ENCODE measurements at places on chromosomes 11 and 22.

GRCh38 chr11:112186304-112186703 is 11.0 kb downstream of the BCO2 start:
- DNase-seq: no peak

DNA sequence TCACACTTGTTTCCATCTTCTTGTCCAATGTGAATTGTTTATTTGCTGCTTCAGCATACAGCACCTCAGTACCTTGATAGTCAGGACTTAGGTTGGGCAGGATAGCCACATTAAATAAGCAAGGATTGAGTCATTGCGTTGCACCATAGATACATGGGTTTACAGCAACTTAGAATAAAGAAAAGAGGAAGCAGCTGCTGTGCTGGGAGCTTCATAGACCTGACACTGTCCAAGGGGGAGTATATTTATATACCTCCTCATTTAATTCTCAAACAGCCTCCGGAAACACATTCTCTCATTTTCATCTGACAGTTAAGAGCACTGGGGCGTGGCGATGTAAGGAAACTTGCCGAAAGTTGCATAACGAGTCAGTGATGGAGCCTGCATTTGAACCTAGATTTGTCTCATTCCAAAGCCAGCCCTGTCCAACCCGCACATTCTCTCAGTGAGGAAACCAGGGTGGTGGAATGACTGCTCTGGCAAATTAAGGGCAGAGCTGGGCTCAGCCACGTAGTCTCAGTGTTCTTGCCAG is 42.2 kb downstream of the UBASH3B start:
- no peak for DNase-seq

DNA sequence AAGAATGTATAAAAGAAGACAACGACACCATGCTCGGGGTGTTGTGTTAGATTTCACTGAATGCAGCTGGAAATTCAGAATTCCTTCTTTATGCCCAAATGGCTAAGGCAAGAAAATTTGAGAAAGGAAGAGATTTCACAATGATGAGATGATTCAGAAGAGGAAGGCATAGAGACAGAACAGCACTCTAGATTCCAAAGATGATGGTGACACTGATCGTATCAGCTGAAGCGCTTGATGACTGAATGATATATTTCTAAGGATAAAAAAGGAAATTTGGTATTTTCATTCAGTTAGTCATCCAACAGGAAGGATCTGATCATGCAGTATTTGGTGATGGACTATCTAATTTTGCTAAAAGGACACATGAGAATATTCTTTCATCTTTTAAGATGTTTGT is 189.2 kb downstream of the EFCAB6 start:
- no peak for DNase-seq

DNA sequence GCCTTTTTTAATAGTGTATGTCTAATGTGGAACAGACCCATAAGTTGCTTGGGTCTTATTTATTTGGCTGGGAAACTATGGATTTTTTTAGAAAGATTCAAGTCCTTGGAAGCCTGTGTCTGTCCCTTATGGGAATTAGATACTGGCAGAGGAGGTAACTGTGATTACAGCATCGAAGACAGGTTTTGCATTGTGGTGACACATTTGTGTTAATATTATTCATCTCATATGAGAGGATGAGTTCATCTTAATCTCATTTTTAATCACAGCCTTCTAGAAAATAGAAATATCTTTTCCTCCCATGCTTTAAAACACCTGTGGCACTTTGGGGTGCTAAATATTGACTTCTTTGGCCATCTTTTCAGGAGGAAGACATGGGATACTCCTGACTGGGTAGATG is 9.2 kb downstream of the TAB1 start:
- no peak for DNase-seq
